BE2C (cell line): ENCODE measurements at places on chromosomes 5 and 9.

- no peak for DNase-seq
These were observed 187.3 kb upstream of the PIK3R1 start for GRCh38 chr5:68028131-68028727.

- DNase-seq = no peak
These were observed 13.8 kb downstream of the GZMK start for GRCh38 chr5:55037890-55038289.

- DNase-seq = no peak
These were observed 378.8 kb upstream of the SEMA6A start for GRCh38 chr5:116953251-116953930.

DNA sequence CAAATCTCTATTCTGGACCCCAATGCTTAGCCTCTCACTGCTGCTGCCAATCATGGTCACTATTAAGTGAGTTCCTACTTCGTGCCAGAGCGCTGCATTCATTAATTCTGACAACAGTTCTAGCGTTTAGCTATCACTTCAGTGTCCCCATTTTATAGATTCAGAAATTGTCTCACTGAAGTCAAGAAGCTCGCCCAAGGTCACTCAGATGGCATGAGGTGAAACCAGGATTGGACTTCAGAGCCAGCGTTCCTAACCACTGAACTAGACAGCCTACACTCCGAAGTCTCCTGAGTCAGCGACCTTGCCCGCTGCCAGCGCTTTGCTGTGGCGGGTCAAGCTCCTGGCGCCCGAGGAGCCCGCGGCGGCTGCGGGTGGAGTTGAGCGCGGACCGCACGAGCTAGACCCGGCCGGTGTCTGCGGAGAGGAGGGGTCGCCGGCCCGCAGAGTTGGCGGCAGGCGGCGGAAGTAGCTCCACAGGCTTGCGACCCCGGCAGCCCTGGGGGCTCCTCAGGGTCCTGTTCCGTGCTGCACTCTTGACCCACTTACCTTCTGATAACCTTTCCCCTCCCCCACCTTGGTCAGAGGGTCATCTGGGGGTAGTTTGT is 2.1 kb upstream of the GABRB2 start:
- no peak for DNase-seq
